ENCODE measurements at places on chromosomes 2 and 18.

GRCh38 chr2:134127496-134127895 lies 126.4 kb upstream of the MGAT5 start:
- peak; percentile 57 for DNase-seq

GRCh38 chr2:108553209-108553919 lies 19.1 kb downstream of the LIMS1 start:
- no peak for DNase-seq

DNA sequence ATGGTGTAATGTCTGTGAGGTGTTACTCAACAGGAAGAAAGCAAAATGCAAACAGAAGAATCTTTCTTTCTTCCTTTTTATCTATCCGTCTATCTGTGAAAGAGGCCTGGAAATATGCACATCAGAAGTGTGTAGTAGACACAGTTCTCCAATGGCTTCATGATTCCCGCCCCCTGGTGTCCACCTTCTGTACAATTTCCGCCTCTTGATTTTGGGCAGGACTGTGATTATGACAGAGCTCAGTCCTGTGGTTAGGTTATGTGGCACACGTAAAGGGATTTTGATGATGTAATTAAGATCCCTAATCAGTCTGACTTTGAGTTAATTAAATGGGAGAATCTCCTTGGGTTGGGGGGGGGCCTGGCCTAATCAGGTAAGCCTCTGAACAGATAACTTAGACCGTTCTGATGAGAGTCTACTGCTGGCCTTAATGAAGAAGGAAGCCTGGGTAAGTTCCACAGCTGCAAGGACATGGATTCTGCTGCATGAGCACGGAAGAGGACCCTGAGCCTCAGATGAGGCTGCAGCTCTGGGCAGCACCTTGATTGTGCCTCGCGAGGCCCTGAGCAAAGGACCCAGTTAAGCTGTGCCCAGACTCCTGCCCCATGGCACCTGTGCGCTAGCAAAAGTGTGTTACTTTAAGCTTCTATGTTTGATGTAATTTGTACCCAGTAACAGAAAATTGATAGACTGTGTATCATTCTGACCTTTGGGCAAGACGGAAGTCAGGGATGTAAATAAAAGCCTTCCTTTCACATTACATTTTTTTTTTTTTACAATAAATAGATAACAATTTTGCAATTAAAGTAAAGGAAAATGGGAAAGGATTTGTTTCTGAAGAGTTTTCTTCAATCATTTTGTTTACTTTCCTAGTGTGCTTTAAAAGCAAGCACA lies 11.3 kb upstream of the KCNF1 start:
- peak; percentile 13 for DNase-seq

- no peak for DNase-seq
These were observed 273.1 kb downstream of the TSN start for GRCh38 chr2:122028371-122029100.

- DNase-seq: no peak
These were observed 415.3 kb upstream of the VWC2L start for GRCh38 chr2:213995400-213996105.

DNA sequence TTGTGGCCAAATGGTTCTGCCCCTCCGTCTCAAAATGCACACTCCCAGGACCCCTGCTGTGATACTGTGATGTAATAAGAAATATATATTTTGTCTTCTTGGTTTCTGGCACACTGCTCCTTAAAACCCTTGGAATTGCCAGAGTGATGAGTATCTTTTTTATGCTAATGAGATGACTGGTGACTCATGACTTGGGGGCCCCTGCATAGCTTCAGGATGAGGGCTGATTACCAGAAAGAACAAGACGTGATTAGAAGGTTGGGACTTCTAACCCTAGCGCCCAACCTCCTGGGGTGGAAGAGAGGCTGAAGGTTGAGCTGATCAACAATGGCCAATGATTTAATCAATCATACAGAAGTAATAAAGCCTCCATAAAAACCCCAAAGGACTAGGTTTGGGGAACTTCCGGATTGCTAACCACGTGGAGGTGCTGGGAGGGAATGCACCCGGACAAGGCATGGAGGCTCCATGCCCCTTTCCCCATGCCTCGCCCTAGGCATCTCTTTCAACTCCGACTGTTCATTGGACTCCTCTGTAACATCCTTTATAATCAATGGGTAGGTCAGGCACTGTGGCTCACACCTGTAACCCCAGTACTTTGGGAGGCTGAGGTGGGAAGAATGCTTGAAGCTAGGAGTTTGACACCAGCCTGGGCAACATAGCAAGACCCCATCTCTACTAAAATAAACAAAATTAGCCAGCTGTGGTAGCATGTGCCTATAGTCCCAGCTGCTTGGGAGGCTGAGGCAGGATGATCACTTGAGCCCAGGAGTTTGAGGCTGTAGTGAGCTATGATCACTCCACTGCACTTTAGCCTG lies 89.1 kb downstream of the HS1BP3 start:
- DNase-seq: no peak

DNA sequence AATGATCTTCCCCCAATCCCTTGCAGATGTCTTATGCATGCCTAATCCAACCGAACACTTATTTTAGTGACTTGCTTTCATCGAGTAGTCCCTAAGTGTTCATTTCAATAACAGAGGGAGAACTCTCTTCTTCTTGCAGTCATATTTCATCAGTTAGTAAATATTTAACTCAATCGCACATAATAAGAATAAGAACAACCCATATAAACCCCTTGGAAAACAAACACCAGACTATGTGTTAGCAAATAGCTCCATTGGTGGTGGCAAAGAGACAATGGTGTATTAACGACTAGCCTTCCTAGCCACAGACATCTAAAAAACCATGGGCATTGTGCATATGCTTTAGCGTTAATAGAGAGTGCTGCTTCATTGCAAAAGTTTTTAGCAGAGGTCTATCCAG lies 725.8 kb downstream of the BCL11A start:
- DNase-seq: no peak

DNA sequence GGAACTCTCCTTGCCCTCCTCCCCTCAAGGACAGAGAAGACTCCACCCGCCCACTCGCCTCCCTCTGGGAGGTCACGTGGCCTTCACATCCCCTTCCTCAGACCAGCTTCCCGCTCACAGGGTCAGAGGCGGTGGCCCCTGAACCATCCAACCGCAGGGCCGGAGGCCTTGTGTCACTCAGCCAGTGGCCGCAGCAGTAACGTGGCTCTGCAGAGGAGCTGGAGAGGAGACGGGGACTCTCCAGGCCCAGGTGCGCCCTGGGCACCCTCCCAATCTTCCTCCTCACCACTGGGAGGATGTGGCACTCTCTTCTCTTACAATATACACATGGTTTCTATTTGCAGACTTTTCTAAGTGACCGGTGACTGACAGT lies 161.7 kb downstream of the TWIST2 start:
- no peak for DNase-seq

DNA sequence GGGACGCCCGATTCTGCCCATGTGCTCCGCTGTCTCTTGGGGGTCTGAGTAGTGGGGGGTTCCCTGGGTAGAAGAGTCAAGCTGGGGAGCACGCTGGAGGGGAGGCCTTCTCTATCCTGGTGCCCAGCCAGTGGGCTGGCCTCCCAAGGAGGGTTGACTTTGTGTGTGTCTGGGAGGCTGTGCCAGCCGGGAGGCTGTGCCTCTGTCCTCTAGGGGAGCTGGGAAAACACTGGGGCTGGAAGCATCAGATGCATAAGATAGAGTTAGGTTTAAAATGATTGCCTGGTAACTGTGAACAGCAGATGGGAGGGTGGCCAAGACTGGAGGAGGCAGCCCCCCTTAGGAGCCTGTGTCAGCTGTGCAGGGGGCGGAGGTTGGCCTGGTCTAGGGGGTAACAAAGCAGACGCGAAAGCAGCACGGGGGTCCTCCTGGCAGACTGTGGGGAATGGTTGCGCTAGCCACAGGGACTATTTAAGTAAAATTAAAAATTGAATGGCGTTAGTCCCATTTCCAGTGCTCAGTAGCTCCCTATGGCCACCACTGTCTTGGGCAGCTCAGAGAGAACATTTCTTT lies 1.3 kb downstream of the ING5 start:
- no peak for DNase-seq

- DNase-seq: peak; percentile 53
These were observed 318.7 kb upstream of the NCKAP5 start for GRCh38 chr2:133886735-133887675.

GRCh38 chr2:166958986-166959481 lies 70.8 kb downstream of the XIRP2 start:
- DNase-seq: no peak

DNA sequence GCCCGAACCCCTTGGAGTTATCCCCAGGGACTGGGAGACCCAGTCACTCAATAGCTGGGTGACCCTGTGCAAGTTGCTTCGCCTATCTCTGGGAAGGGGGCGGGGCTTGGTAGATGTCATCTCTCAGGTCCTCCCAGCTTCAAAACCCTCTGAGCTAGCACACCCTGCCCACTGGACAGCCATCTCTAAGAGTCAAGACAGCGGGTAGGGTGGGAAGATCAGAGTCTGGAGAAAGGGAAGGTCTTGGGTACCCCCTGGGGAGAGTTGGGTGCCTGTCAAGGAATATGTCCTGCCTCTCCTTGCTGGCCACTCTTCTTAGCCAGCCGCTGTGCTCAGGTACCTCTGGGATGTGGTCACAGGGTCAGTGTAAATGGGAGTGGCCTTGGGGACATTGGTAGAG lies 8.0 kb downstream of the GLI2 start:
- no peak for DNase-seq

GRCh38 chr18:50902797-50903196 lies 23.9 kb downstream of the ME2 start:
- DNase-seq: no peak

DNA sequence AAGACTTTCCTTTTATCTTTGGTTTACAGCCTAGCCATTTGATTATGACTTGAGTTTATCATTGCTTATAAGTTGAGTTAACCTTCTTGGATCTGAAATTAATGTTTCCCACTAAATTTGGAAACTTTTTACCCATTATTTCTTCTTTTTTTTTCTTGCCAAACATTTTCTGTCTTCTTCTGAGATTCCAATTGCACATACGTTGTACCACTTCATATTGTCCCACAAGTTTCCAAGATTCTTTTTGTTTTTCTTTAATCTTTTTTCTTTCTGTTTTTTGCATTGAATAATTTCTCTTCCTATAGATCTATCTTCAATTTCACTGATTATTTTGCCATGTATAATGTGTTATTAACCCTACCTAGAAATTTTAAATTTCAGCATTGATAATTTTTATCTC lies 18.6 kb downstream of the LONRF2 start:
- no peak for DNase-seq

- DNase-seq: peak; percentile 56
These were observed 88.4 kb upstream of the STK17B start for GRCh38 chr2:196259507-196260481.

DNA sequence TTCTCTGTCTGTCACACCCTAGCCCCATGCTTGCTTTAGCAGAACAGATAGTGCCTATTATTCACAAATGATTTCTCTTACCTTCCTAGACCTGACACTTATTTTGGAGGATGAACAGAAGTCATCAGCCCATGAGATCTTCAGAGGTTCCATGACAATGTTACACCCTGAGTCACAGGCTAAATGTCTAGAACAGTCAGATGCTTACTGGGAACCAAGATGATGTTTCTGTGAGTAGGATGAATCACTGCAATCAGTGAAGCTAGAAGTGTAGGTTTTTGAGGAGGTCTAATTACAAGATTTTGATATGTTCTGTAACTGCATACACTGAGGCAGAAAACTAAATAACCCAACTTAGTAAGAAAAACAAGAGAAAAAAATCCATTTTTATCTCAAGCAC lies 123.0 kb upstream of the THUMPD2 start:
- no peak for DNase-seq

DNA sequence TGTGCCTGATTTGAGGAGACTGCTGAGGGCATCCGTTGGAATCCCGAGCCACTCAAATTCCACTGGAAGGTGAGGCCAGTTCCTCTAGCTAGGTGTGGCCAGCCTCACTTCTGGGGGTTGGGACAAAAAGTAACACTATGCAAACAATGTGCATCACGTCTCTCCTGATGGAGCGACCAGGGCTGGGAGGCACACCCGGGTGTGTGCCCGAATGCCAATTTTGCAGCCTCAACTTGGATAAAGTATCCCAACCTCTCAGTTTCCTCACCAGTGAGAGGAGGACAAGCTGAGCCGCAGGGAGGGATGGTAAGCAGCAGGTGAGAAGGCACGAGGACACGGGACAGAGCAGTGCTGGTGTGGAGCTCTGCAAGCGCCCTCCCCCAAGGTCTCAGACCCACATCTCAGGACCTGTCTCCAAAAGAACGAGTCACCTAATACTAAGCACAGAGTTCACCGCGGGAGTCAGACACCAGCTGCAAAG lies 218.3 kb downstream of the HAUS1 start:
- DNase-seq: no peak

GRCh38 chr2:192124571-192124970 lies 70.2 kb downstream of the TMEFF2 start:
- DNase-seq: no peak

- no peak for DNase-seq
These were observed 94.7 kb downstream of the DOK6 start for GRCh38 chr18:69495338-69495737.

- DNase-seq: no peak
These were observed 11.2 kb downstream of the SAP130 start for GRCh38 chr2:128016620-128017019.

- no peak for DNase-seq
These were observed 262.6 kb upstream of the HS6ST1 start for GRCh38 chr2:128580988-128581848.

GRCh38 chr2:236768393-236769140 lies 198.9 kb downstream of the ACKR3 start:
- no peak for DNase-seq

DNA sequence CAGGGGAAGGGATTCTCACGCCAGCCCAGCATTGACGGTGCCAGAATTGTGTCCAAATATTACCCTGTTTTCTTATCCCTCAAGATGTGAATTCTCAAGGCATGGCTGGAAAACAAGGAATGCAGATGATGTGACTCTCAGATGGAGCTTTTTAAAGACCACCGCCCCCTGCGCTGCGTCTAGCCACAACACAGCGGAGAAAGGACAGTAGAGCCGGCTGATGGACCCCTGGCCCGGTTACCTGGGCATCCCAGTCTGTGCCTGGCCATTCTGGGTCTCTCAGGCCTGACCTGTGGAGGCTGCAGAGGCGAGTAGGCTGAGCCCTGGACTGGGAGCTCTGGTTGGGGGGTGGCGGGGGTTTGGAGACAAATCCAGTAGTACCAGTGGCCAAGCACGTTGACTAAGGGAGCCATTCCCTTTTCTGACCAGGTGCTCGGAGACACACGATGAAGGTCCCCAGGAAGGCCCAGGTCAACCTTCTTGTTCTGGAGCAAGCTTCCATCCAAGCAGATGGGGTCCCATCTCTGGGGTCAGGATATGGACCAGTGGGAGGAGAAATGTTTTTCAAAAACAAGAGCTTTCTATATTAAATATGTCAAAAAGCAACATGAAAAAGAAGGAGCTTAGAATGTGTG lies 5.3 kb downstream of the CAPN13 start:
- DNase-seq: no peak

GRCh38 chr2:101113441-101114267 lies 37.5 kb downstream of the TBC1D8 start:
- no peak for DNase-seq

Data from CD4-positive, alpha-beta T cell treated with Interleukin-17A for 1 hour (primary cell).